Uterus (tissue), 4 donors: ENCODE measurements at places on chromosomes 3 and 15.

GRCh38 chr3:71197841-71198565 lies 385.5 kb downstream of the FOXP1 start:
- DNase-seq: no peak

DNA sequence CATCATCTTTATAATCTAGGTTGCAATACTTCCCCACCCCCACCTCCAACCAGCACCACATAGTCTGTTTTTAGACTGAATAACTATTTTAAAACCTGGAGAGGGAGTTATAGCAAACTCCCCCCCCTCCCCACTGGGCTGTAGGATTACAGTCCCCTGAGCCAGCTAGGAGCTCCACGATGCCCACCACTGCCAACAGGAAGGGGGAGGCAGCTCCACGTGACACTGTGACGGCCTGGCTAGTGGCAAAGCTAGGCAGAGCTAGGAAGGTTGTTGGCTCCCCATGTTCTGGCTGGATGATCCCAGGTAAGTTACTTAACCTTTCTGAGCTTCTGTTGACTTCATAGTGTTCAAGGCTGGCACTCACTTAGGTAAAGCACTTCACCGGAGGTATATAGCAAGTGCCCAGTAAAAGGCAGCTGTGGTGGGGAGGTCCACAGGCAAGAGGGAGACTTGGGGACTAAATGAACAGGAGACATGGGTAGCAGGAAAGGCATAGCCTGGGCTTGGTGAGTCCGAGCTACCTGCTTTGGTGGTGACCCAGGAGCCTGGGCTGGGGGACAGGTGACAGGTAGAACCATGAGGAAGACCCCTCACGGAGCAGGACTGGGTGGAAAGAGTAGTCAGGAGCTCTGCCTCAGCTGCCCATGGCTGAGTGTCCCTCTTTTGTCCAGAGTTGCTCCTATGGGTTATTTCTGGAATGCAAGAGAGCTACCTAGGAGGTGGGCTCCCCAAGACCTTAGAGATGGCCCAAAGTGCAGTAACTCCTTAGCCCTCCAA lies 4.0 kb upstream of the TBC1D21 start:
- DNase-seq: no peak

DNA sequence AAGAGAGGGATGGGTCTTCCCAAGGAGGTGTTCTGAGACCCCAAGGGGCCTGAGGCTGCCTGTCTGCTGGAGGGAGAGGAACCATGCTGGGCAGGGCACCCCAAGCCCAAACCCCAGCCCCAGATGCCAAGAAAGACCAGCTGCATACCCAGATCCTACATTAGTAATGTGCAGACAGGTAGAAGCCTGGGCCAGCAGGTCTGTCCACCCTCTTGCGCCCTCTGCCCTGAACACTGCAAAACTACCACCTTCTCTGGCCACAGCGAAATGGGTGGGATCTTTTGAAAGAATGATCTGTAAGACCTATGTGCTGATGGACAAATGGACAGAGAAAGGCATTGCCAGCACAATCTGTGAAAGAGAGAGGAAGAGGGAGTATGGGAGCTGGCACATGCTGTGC lies 283.2 kb downstream of the EPHB1 start:
- DNase-seq: no peak

- no peak for DNase-seq
Measured at GRCh38 chr3:24707936-24708335, 213.3 kb upstream of the THRB start.

GRCh38 chr3:194135806-194136518 lies at the start of gene HES1:
Gene HES1, plus strand, starts transcription at chr3:194136148. Its CDS starts 233 bp downstream, at chr3:194136381.
- DNase-seq: peak; percentile 93

DNA sequence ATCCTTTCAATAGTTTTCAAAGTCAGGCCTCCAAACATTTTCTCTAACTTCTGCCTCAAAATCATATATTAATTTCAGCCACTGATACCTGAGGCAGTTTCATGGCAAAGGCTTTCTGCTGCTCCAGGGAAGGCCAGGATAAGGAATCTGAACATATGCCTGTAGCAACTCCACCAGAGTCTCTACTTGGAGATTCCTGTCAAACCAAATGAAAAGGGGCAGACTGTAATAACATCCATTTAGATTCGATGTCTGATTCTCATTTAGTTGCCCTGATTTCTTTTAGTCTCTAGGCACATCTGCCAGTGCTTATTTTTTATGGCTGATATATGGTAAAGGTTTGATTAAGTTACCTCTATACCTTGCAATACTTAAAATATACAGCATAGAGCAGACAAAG lies 109.6 kb upstream of the ZNF385D start:
- no peak for DNase-seq

GRCh38 chr3:160921020-160921635 lies 165.1 kb downstream of the PPM1L start:
- DNase-seq: no peak

- DNase-seq: no peak
Measured at GRCh38 chr3:196323691-196324090, 5.7 kb upstream of the DYNLT2B start.

DNA sequence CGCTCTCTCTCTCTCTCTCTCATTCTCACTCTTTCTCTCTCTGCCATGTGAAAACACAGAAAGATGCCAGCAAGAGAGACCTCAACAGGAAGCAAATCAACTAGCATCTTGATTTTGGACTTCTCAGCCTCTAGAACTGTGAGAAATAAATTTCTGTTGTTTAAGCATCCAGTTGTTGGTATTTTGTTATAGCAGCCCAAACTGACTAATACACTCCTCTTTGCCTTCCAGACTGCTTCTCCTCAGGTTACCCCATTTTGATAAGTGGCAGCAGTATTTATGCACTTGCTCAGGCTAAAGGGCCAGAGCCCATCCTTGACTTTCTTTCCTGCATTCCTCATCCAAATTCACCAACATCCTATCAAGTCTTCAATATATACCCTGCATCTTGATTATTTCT lies 76.6 kb upstream of the NANOGP8 start:
- DNase-seq: no peak

DNA sequence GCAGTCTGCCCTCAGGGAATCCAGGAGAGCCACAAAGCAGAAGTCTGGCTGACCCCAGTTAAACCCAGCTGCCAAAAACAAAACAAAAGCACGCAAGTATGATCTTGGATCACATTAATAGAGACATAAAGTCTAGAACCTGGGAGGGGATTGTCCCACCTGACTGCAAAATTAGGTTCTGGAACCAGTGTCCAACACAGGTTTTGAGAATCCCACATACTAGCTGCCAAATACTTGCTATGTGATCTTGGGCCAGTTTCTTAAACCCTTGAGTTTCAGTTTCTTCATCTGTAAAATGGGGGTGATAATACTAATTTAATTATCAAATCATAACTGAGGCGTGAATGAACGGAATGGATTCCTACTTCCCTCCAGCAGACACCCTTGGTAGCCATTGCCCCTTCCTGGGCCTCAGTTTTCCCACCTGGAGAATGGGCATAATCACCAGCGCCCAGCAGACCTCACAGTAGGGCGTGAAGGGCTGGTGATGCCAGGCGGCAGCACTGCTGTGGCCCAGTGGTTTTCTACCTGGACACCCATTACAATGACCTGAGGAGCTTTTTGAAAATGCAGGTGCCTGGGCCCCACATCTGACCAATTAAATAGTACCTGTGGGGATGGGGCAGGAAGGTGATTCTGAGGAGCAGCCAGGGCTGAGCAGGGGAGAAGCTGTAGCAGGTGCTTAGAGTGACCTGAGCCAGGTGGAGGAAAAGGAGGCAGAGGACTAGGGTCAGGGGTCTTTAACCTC lies 32.2 kb downstream of the GRIP2 start:
- DNase-seq: peak; percentile 3

DNA sequence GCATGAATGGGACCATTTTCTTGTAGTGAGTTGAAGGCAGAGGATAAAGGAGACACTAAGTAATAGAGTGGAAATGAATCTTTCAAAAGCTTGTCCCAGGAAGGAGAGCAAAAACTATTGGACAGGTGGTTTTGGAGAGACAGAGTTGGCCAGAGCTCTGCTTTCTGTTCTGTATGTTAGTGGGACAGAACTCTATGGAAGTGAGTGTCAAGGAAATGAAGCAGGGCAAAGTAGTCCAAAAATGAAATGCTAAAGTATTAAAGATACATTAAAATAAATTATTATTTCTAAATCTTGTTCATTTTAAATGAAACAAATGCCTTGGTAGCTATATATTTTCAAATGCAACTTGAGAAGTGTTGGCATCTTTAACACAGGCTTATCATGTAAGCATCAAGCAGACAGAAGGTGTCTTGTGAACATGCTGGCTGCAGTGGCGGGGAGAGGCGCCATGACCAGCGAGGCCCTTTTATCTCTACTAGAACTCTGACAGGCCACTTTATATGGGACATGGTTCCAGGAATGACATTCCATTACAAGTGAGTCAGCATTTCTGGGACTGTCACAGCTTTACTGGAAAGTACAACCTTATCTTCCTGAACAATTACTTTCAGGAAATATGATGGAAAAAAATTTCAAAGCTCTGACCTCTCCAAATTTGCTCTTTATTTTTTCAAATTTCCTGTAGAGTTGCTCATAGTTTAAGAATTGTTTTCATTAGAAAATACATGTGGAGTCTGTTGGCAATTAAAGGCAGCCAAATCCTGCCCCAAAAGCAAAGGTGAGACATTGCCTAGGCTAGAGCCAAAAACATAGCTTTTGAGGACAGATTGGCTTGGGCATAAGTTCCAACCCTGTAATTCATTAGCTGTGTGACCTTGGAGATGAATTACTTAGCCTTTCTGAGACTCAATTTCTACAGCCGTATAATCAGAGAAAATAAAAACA lies 106.5 kb downstream of the ECT2 start:
- no peak for DNase-seq

DNA sequence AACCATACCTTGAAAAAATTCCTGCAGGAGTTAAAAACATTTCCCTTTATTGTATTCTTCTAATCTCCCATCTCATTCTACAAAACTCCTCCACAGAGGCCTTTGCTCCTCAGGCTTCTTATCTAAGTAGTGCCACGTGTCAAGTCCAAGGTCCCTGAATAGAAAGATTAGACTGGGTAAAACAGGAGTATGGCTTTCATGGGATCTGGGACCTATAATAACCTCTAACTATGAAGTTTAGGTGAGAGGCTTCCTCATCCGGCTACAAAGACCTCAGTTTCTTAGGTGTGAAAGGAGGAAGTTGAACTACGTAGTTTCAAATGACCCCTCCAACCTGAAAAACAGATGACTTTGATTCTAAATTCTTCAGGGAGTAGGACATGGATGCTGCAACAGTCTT lies 20.0 kb downstream of the GPR15 start:
- DNase-seq: no peak

GRCh38 chr3:187735383-187735782 lies 9.9 kb downstream of the BCL6 start:
- DNase-seq: no peak

DNA sequence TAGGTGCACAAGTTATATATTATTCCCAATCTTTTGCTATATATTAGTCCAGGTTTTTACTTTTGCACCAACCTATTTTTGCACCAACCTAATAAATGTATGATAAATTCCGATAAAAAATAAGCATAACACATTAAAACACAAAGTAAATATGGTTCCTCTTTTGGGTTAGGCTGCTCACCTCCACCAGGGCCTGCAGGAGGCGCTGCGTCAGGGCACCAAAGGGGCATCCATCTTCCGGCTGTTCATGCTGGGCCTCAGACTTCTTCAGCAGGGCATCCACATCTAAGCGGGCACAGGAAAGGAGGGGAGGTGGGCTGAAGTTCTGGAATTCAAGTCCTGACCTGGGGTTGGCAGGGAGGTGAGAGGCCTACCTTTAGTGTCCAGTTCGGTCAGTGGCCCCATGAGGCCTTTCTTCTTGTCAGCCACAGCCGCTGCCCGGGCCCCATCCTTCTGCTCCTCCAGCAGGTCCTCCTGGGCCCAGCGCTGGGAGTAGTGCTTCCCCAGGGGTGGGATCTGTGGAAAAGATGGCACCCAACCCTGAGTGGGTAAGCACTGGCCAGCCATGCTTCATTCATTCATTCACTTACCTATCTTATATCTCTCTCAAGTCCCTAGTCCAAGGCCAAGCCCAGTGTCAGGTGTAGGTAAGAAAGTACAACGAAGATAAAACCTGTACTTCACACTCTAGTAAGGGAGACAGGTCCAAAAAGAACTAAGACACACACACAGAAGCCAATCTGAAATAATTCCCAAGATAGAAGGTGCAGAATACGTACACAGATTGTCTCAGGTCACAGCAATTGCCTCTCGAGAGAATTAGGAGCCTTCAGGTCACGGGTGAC lies 5.2 kb downstream of the TADA3 start:
- DNase-seq: no peak

GRCh38 chr3:158912188-158912587 lies 110.3 kb downstream of the MFSD1 start:
- DNase-seq: no peak

DNA sequence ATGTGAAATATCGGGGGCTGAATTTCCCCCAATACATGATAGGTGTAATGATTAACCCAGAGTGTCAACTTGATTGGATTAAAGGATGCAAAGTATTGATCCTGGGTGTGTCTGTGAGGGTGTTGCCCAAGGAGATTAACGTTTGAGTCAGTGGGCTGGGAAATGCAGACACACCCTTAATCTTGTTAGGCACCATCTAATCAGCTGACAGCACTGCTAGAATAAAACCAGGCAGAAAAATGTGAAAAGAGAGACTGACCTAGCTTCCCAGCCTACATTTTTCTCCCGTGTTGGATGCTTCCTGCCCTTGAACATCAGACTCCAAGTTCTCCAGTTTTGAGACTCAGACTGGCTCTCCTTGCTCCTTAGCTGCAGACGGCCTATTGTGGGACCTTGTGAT lies 247.8 kb downstream of the OTOL1 start:
- DNase-seq: no peak

DNA sequence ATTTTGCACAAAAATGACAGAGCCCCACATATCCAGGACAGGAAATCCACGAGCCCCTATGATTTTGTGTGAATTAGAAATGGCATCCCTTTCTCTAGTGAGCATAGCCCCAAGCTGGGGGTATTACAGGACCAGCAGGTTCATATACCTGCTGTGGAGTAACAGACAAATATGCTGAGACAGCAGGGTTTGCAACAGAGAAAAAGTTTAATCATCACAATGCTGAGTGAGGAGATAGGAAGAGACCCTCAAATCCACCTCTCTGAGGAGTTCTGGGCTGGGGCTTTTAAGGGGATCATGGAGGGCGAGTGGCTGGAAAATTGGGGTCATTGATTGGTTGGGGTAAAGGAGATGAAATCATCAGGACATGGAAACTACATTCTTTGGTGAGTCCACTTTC lies 8.4 kb upstream of the MYZAP start:
- DNase-seq: no peak
